ENCODE measurements at places on chromosomes 16 and 17.
A peak's percentile ranks its signal among the peaks of the same experiment; 100 is the strongest.

DNA sequence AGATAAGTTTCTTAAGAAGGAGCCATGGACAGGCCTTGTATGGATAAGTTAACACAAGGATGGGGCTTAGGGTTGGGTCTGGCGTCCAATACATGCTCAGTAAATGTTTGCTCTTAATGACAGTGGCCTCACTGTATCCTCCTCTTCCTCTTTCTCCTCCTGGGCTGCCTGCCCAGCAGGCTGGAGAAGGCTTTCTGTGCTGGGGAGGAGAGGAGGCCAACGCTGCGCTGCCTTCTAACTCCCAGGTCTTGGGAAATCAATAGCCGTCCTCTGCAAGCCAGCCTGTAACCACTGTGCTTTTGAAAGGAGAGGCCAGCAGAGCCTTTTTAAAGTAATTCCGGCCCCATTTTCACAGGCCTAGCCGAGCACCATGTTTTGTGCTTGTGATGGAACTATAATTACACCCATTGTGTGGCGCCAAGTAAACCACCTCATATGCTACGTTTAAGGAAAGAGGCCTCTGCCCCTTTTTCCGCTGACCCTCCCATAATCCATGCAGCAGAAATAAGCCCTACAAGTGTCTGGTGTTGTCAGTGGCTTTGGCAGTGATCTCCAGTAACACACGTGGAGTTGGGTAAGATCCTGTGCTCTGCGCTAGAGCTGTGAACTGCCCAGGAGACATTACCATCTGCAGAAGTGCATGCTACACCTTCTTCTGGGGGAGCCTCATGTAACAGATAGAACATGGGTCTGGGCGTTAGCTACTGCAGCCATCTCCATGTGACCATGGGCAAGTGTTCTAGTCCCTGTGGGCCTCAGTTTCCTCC lies 368.2 kb downstream of the SNX29 start:
- no peak for DNase-seq

- DNase-seq = no peak
These were observed 204.2 kb downstream of the PRKCA start for GRCh38 chr17:66506641-66507040.

DNA sequence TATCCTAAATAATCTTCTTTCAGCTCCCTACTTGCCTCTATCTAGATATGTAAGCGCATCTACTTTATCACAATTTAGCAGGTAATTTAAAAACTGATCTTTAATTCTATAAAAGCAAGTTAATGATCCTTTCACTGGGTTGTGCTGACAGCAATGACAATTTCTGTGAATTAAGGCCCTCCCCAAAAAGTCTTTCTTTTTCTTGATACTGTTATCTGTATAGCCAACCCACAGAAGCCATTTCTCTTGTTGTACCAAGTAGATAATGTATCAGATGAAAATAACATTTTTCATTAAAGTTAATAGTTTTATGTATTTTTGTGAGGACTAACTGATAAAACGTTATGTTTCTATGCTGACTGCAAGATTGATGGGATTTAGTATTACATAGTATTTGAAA lies 3.8 kb downstream of the ZPBP2 start:
- no peak for DNase-seq

DNA sequence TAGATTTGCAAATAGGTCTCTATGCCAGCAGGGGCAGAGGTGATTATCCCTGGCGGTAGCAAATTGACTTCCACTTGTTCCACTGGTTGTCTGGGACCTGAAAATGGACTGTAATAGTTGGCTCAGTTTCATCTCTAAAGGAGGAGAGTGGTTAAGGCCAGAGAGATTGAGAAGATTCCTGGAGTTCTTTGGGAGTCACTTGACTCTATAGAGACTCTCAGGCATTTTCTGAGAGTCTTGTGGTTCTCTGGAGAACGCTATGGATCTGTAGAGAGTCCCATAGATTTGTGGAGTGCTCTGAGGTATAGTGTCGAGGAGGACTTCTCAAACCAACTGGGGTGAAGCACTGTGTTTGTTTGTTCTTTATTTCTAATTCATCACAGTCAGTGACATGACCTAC lies 8.9 kb upstream of the PMP22 start:
- DNase-seq = no peak

DNA sequence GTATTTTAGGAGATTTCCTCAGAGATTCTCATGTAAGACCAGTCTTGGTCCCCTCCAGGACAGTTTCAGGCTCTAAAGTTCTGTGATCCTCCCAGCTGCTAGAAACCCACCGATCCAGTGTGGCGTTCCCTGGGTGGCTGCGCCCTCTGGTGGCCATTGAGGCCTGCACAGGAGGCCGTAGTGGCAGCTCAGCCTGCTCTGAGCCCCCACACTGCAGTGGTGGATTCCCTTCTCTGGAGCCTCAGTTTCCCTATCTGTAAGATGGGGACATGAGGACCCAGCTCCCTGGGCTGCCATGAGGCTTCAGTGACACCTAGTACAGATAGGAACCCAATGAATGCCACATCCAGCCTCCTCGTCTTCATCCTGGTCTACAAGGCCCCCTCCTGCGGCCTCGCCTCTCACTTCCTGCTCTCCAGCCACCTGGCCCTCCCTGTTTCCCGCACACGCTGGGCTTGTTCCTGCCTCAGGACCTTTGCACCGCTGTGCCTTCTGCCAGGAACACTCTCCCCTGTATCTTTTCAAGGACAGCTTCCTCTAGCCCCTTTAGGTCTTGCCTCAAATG lies 16.5 kb downstream of the CCDC102A start:
- DNase-seq = peak; percentile 72

- no peak for DNase-seq
These were observed 3.8 kb downstream of the CRYM start for GRCh38 chr16:21274172-21274726.

DNA sequence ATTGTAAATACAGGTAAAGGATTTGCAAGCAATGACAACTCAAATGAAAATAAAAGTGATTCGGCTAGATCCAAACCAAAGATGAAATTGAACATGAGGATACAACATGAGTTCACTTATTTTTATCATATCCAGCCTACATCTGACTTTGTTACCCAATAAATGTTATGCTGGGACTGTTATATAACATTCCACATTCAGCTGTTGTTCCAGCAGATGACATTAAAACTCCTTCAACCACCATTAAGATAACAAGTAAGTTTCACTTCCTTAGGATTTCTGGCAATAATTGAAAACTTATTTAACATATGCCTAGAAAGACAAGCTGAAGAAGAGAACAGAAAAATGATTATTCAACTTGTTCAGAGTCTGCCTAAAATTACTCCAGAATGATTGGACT lies 729.4 kb downstream of the CDH11 start:
- DNase-seq = no peak

GRCh38 chr16:3187798-3188674 lies at the start of gene OR1F1:
Gene OR1F1 (plus strand): TSS chr16:3188204.
- DNase-seq = peak; percentile 42

DNA sequence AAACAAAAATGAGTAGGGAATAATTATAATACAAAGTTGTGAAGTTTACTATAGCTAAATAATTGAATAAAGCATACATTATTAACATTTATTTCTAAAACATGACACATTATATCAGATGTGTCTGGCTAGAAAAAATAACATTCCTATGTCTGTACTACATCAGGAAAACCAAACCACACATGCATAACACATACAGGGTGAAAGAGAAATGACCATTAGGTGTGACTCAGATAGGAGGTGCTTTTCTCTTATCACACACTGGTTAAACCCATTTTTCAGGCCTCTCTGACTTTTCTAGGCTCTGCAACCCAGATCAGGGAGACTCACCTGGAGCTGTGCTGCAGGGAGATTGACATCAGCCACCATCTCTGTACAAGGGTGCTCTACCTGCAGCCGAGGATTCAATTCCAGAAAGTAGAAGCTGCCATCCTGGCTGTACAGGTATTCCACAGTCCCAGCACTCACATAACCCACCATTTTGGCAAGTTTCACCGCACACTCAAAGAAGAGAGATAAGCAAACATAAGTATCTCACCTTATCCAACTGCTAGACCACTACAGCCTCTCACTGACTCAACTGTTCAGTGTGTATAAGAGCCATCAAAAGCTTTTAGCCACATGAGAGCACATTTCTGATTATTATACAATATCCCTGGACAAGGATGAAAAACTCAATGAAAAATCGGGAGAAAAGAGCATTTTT lies 116.6 kb upstream of the C17orf78 start:
- no peak for DNase-seq

- DNase-seq = no peak
These were observed 9.5 kb upstream of the AMZ2 start for GRCh38 chr17:68238164-68238870.

- DNase-seq = no peak
These were observed 437.2 kb downstream of the HS3ST3B1 start for GRCh38 chr17:14737984-14738651.

GRCh38 chr16:82017911-82018568 lies 6.8 kb upstream of the SDR42E1 start:
- DNase-seq = no peak

DNA sequence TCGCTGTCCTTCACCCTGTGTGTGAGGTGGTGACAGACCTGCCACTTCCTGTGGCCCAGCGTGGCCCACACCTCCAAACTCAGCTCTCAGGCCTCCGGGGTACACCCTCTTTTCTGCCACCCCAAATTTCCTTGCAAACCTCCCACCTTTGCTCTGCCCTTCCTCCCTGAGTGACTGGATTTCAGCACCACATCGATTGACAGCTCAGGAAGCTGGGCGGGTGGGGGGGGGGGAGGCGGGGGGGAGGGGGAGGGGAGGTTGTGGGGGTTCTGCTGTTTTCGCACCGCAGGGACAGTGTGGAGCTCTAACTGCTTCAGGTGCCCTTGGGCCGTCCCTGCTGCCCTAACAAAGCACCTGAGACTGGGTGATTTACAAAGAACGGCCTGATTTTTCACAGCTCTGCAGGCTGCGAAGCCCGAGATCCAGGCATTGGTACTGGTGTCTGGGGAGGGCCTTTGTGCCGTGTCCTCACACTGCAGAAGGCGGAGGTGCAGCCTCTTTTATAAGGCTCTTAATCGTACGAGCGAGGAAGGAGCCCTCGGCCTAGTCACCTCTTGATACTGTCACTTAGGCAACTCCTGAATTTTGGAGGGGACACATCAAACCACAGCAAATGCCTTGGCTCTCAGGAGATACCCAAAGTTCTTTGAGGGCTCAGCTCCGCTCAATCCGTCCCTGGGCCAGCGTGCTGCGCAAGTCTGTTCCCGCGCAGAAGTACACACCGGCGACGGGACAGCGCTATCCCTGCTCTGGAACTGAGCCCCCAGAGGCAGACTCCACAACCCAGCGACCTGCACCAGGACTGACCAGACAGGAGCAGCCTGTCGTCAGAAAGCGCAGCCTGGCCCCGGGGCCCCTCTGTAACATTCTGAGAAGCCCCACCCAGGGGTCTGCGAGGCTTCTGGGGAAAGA lies 3.6 kb downstream of the NDUFAF8 start:
- no peak for DNase-seq

DNA sequence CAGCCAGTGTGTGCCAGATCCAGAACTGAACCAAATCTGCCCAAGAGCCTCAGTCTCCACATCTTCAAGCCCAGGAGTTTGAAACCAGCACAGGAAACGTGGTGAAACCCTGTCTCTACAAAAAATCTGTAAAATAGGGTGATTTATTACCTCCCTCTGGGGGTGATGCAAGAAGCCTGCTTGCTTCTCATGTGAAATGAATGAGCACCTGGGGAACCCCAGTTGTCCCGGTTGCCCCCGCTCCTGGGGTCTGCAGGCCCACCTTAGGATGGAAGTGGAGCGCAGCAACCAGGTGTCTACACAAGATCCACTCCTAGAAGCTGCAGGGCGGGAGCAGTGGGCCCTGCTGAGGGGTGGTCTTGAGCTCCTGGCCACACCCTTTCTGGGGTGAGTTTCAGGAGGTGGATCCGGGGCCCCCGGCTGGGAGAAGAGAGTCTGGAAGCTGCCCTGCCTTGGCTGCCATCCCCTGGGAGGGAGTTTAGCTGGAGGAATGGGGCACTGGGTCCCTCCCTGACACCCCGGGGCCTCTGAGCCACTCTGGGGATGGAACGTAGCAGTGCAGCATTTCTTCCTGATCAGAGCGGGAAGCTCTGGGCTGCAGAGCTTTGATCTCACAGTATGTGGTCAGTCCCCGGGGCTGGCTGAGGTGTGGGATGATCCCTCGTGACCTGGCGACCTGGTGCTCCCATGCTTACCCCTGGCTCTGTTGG lies 117.8 kb downstream of the RAB11FIP4 start:
- no peak for DNase-seq

GRCh38 chr17:70172923-70173322 lies 3.6 kb downstream of the KCNJ2 start:
- no peak for DNase-seq

Measured in T-helper 2 cell (primary cell).